Brain (organoid and tissue), 16 donors: ENCODE measurements at places on chromosomes 7 and 10. TPM values are rescaled to one million over a fixed set of nuclear protein-coding genes. Genes with fewer than 3 reads are reported as not detected.

DNA sequence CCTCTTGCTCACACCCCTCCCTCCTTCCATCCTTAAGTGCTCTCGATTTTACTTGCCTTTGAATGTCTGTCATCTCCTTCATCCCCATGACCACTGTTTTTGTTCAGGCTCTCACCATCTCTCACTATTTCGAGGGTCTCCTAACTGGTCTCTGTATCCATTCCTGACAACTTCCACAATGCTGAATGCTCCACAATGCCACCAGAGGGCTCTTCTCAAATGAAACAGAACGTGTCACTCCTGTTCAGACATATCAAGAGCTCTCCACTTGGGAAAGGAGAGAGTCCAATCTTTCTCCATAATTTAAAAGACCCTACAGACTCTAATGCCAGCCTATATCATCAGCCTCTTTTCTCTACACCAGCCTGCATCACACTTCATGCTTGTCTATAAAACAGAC lies 9.0 kb upstream of the SLC13A1 start:
- no peak for DNase-seq

- DNase-seq: peak; percentile 73
These were observed 1.2 kb downstream of the YWHAG start for GRCh38 chr7:76357475-76358010.

ERVW-1 gene
- not detected for polyA plus RNA-seq

DNA sequence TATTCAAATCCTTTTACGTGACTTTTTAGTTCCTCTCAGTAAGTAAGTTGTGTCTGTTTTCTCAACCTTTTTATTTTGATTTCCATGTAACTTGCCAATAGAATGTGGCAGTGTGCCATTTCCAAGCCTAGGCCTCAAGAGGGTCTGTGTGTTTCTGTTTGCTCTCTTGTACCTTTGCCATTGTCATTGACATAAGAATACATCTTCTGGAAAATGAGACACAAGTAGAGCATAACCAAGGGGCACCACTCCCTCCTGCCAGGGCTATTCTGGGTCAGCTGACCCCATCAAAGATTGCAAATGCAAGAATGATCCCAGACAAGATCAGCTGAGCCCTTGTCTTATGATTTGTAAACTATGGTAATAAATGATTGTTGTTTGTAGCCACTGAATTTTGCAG lies 524.0 kb downstream of the IPMK start:
- no peak for DNase-seq
